ENCODE measurements at places on chromosomes 1 and 21.

DNA sequence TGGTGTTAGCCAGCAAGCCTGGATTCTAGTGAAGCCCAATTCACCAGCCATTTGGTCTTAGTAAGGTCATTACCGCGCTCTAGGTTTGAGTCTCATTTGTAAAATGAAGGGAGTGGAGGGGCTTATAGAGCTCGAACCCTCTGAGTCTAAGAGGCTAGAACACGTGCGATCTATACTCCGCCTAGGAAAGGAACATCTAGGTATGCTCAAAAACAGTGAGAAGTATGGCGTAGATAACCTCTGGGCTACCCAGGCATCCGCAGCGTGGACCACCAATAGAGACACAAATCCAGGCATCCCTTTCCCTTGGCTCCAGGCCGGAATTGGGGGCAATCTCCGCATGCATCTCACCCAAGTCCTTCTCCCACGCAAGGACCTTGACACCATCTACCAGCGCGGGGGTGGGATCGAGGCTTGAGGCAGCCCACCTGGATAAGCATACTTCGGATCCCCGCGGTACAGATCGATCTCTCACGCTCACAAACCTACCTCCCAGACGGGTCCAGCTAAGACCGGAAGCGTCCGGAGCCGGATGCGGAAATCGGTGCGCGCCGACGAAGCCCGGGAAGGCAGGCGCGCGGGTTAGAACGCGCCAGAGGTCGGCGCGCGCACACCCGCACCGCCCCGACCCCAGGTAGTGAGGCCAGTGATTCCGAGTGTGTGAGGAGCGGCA is at the start of gene METTL25B:
Gene METTL25B (plus strand): TSS at position 544 of the 673 bp plus-strand sequence. CDS start 636 bp downstream, outside the sequence.
- DNase-seq = no peak

DNA sequence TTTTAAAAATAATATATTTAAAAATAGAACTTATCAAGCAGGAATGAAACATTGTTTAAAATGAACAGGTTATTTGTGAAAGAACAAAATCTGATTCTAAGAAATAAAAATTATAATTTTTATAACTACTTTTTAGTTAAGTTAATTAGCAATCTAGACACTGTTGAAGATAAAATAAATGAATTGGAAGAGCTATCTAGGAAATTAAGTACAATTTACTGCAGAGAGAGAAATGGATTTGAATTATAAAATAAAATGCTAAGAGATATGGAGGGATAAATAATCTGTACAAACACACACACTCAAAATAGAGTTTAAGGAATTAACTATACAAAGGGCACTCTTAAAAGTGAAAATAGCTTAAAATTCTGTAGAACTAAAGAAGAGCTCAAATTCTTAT is 1123.1 kb downstream of the PLA2G4A start:
- DNase-seq = no peak

DNA sequence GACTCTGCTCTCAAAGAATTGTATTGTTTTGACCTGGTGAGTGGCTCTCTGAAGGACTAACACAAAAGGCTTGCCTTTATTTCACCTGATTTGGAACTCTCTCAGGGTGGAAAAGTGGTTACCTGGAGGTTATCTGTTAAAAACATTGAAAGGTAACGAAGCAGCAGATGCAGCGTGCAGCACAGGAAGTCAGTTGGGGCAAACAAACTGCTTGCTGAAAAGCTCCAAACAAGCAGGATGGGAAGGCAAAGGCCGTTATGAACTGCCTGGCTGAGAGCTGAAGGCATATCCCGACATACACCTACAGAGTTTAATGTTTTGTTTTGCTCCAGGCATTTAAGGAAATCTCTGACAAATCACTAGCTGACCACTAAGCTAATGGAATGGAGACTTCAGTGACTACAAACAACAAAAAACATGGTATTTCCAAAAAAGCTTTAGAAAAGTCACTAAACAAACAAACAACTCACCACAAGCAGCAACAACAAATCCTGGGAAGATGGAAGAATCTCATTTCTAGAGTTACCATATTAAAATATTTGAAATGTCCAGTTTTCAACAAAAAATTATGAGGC is 44.3 kb upstream of the BATF3 start:
- no peak for DNase-seq

GRCh38 chr1:89170170-89171066 is 5.4 kb downstream of the GBP7 start:
- no peak for DNase-seq

DNA sequence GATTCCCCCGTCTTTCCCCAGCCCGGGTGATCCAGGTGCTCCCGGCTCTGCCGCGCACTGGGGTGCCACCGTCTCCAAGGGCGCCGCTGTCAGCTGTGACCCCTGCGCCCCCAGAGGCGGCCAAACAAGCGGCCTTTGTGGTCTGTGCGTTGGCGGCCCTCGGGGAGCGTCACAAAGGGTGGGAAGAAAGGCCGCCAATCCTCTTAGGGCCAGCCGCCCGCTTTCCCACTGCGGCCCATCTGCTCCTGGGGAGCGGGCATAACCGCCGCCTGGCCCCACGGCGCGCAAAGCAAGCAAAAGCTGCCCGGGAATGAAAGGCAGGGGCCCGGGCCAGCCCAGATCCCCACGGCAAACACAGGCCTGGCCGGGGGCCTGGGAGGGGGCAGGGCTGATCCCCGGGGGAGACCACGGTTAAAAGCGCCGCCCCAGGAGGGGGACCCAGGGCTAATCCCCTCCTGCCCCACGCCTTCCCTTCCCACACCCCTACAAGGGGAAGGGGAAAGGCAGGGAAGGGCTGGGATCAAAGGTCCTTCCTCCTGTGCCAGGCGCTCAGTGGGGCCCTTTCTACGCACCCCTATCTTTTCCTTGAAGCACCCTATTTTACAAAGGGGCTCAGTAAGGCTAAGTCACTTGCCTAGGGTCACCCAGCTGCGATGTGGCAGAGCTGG is 24.0 kb downstream of the C1QB start:
- DNase-seq = no peak

- DNase-seq = no peak
Measured at GRCh38 chr1:85708829-85709227, 595 bp upstream of the ZNHIT6 start.

- peak; percentile 62 for DNase-seq
Measured at GRCh38 chr1:11337580-11338073, 64.6 kb downstream of the UBIAD1 start.

DNA sequence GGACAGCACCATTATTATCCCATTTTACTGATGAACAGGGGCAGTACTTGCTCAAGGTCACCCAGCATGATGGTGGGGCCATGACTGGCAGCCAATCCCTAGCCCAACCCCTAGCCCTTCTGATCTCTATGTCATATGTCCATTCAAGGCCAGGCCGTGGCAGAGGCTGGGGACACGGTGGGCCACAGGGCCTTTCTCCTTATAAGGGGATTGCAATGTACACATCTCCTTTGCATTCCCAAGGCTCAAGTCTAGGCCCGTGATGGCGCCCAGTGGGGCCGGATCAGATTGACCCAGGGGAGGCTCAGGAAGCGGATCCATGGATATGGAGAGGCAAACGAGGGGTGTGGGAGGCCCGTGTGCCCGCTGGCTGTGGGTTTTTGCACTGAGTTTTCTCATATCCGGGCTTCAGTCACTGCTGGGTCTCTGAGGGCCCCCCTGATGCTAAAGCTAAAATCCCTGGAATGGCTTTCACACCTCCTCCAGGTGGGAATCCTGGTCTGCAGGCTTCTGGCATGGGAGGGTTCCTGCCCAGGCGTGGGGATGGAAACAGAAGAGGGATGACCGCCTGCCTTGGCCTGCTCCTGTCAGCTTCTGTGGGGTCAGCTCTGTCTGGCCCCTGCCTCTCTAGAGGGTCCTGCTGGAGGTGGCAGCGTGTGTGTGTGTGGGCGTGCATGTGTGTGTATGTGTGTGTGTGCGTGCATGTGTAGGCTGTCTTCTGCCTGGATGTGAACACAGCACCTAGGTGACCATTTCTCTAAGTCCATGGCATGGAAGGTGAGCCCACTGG is 2.1 kb downstream of the MYOM3 start:
- DNase-seq = no peak

GRCh38 chr1:47235241-47235681 is 3.2 kb upstream of the TAL1 start:
- peak; percentile 5 for DNase-seq

GRCh38 chr1:95027046-95027445 is 45.7 kb downstream of the ALG14 start:
- DNase-seq = no peak

- DNase-seq = no peak
Measured at GRCh38 chr1:180237869-180238476, 7.9 kb downstream of the LHX4 start.

GRCh38 chr1:233357595-233358397 is 30.3 kb downstream of the MAP3K21 start:
- no peak for DNase-seq

- no peak for DNase-seq
Measured at GRCh38 chr21:40351006-40351405, 483.8 kb downstream of the PCP4 start.

DNA sequence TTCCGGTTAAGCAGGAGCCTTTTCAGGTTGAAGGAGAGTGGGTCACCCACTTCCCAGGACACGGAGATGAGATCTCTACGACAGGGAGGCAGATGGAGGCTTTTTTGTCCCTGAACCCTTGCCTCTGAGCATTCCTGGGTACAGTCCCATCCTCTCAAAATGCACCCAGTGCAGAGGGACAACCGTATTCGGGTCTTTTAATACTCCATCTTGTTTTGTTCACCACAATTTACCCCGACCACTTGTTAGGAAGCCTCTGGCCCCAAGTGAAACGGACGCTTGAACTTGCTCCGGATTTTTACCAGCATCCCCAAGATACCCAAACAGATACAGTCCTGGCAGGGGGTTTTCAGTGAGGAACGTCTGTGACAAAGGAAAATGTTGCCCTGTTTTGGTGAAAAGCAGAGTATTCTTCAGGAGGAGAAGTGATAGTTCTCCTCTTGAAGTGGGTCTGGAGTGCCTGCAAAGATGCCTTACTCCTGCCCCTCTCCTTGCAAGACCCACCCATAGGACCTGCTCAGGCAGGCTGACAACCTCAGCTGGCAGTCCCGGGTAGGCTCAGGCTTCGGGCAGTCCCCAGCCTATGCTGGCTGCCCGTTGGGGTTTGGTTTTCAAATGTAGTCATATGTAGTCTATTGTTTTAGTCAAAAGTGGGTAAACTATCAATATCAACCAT is 669 bp upstream of the ARL8A start:
- DNase-seq = no peak

DNA sequence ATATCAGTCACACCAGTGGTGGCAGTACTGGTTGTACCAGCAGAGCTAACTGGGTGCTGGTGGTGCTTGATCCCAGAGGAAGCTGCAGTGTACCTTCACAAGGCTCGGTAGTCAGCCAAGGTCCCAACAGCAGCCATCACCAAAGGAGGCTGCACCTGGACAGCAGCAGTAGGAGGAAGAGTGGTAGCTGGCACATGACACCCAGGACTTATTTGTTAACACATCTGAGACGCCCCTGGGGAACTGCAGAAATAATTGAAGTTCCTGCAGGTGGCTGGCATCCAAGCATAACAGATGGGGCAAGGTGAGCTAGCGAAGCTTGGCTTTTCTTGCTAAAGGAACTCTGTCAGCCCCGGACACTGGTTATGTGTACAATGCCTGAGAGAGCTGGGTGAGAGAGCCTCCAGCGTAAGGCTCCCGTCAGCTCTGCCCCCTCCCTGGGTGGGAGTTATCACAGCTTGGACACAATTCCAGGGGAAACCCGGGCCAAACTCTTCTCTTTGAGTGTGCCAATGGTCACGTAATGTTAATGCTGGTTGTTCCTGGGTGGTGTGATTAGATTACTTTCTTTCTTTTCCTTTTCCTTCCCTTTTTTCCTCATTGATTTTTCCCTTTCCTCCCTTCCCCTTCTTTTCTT is 29.1 kb upstream of the PARP1 start:
- no peak for DNase-seq

GRCh38 chr1:189596197-189596596 is 881.5 kb downstream of the BRINP3 start:
- no peak for DNase-seq

DNA sequence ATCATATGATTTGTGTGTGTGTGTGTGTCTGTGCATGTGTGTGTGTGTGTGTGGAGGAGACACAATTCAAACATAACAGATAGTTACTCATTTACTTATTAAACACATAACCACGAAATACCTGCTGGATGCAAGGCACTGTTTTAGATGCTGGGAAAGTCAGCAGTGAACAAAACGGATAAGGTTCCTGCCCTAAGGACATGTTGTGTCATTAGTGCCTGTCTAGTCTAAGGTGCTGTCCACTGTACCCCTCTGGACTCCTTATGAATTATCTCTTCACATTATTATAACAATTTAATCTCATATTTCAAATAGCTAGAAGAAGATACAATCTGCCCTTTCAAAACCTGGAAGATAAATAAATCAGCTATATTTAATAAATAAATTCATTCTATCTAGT is 162.4 kb downstream of the PLPPR5 start:
- DNase-seq = no peak

DNA sequence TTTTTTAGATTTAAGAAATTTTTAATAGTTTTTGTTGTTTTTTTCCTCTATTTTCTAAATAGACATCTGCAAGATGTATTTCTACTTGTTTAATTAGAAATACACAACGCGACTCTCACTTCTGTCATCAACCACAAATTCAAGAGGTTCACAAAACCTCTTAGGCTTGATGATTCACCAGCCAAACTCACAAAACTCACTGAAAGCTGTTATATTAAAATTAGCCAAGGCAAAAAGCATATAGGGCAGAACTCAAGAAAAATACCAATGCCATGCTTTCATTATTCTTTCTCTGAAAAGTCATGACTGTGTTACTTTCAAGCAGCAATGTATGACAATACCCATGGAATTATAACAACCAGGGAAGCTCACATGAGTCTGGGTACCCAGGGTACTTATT is 487.0 kb upstream of the RGS18 start:
- no peak for DNase-seq

- no peak for DNase-seq
Measured at GRCh38 chr1:219782311-219782710, 146.0 kb downstream of the SLC30A10 start.

DNA sequence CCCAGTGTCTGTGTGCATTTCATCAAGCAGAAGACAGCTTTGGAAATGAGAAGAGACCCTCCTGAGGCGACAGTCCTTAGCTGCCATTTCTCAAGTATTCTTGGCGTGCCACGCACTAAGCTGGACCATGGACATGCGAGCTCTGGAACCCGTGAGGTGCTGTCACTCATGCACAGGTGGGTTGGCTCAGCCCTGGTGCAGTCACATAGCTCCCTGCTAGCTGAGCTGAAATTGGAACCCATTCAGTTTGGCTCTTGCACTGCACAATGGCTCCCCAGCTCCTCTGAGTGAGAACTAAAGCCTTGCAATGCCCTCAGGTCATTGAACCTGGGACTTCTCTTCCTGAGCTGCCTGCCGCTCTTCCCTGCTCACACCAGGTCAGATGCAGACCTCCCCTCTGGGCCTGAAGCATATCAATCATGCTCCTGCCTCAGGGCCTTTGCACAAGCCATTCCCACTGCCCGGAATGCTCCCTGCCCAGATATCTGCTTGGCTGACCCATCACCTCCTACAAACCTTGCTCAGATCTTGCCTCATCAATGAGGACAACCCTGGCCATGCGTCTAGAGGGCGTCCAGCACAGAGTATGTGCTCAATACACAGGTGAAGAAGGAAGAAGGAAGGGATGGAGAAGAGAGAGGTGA is 6.3 kb upstream of the SRARP start:
- DNase-seq = no peak

- no peak for DNase-seq
Measured at GRCh38 chr1:14112613-14113012, 412.6 kb downstream of the PRDM2 start.
